Muscle of arm (tissue), 14 donors: ENCODE measurements at places on chromosomes 16 and 17. TPM values are rescaled to one million over a fixed set of nuclear protein-coding genes. Genes with fewer than 3 reads are reported as not detected.
A peak's percentile ranks its signal among the peaks of the same experiment; 100 is the strongest.

GRAP gene
- not detected for polyA plus RNA-seq

WDR59 gene
- 43.8 TPM for polyA plus RNA-seq

DNA sequence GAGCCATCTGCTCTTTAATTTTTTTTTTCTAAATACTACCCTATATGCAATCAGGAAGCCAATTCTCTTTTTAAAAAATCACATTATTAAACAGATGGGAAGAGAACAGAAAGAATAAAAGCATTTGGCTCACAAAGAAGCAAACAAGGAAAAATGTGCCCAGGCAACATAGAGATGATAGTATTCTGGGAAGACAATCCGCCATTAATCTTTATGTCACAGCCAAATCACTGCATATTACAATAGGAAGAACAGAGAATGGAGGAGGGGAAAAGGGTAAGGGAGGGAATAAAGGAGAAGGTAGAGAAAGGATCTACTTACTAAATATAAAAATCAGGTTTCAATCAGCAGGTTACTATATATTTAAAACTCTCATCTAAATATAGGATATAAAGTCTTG lies 34.3 kb downstream of the STAT5B start:
- no peak for DNase-seq

WFDC1 gene
- not detected for polyA plus RNA-seq

DNA sequence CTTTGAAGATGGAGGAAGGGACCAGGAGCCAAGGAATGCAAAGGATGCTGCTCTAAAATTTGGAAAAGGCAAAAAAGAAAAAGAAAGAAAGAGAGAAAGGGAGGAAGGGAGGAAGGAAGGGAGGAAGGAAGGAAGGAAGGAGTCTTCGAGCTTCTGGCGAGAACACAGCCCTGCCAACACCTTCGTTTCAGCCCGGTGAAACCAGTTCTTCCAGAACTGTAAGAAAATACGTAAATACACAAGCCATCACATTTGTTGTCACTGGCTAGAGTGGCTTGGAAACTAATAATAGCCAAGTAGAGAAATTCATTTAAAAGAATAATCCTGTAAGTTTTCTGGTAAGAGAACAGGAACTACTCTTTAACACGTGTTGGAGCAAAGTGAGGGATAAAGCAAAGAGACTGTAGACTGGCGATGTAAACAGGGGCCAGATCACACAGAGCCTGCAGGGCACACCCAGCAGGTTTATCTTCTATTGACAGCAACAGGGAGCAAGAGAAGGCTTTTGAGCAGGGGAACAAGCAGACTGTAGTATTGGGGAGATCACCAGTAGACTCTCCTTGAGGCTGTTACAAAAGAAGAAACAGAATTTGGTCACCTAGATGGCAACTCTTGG lies 188.7 kb upstream of the MPHOSPH6 start:
- no peak for DNase-seq

GRCh38 chr17:65771704-65772103 lies 210.3 kb upstream of the AXIN2 start:
- DNase-seq, result no peak

DNA sequence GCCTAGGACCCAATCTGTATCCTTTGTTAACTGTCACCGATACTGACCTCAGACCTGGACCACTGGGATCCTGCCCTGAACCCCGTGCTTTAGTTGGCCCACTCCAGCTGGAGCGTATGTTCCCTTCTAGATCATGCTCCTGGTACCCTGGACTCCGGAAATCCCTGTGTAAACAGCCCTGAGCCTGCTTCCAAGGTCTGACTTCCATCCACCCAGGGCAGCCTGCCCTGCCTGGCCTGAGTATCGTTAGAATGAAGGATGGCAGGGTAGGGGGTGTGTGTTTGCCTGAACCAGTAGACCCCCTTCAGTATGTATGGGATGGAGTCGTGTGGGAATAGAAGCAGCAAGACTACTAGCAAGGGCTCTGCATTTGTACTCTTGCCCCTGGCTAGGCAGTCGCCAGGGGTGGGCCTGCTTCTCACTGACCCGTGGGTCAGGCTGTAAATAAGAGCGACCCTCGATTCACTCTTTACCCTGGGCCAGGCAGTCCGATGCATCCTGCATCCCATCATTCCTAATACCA lies 691 bp upstream of the TMEM98 start:
- peak; percentile 17 for DNase-seq
